ENCODE measurements at places on chromosomes 13 and 19.

DNA sequence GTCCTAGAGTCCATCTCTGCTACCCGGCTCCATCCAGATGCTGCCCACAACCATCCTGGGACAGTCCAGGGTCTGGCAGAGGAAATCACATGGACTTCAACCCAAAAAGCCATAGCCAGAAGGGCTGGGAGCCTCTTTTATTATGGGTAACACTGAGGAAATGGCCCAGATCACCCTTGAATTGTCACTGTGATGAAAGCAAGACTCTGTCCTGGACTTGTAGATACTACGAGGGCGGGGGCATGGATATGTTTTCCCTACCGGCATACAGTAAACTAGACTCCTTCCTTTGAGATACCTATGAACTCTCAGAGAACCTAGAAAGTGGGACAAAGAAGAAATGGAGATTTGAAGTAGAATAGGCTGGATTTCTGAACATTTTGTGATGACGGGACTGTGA lies 110.3 kb downstream of the LACC1 start:
- no peak for DNase-seq

DNA sequence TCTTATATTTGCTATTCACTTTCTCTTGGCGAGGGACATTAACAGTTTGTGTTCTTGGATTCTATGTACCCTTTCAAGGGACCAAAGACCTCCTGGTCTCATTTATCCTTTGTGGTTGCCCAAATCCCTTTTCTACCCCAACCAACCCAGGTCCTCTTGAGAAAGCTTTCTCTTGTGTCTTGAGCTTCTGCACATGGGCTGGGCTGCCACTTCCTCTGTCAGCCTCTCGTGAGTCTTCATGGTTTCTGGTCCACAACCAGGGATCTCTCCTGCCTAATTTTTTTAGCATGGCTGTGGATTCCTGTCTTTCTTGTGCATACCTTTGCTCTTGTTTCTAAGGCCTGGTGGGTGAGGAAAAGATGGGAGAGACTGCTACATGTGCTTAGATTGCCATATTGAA lies 14.9 kb downstream of the TIMM13 start:
- DNase-seq = no peak

DNA sequence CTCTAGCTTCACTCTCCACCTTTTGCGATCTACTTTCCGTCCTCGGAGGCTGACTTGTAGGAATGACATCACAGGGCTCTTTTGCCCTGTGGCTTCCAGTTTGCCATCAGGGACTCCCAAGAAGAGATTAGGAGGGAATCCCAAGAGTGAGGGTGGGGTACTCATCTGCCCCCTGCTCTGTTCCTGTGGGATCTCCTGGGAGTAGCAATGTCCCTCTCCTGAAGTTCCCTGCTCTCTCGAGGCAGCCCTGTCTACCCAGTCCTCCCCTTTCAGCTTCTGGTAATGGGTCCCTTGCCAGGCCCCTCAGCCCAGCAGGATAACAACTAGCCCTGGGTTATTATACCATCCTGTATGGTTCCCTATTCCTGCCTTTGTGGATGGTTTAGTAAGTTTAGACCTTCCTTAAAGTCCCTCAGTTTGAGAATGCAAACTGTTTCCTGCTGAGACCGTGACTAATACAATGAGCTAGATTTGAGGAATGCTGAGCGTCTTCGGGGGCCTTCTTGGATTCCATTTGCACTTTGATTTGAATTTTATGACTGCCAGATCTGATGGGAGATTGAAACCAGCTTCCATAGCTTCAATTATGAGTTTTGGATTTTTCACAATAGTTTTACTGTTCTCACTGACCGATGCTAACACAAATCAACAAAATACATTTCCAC lies 73.7 kb upstream of the IPO5 start:
- DNase-seq = no peak

DNA sequence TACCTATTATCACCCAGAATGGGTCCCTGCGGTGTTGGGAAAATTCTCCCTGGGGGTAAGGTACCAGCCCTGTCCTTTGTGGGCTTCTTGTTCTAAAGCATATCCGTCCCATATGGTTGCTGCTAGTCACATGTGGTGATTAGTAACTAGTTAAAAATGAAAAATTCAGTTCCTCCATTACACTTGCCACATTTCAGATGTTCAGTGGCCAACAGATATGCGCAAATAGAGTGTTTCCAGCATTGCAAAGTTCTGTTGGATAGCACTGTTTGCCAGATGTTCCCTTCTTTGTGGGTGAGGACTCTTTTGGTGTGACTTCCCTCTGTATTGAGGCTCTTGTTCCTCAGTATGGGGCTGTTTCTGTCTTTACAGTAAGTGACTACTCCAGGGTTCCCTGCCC lies 3.8 kb downstream of the CNOT3 start:
- DNase-seq = no peak

DNA sequence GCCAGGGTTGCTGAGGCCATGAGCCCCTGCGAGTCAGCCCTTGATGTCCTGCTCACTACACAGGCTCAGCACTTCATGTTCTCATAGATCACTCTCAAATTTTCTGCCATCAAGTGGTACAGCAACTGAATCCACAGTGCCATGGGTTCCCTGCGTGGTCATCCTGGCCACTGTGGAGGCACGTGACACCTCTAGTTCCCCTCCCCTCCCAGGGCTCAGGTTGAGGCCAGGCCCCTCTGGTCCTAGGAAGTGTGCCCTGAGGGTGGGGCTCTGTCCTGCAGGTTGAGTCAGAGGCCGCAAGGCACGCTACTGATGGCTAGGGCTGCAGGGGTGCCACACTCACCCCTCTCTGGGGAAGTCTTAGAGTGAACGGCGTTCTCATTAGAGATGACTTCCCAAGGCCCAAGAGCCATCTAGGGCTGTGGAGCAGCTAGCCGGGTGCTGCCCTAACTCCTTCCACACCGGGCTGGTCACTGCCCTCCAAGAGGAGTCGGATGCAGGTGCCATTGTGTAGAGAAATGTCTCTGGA lies 39.8 kb upstream of the TPM4 start:
- DNase-seq = no peak
